T1000 (cell line): ENCODE measurements at places on chromosomes 3 and 15.

GRCh38 chr3:146314871-146315270 lies 64.0 kb upstream of the PLSCR4 start:
- no peak for DNase-seq

- DNase-seq, result no peak
These were observed 26.7 kb downstream of the SMAD3 start for GRCh38 chr15:67091980-67092677.

DNA sequence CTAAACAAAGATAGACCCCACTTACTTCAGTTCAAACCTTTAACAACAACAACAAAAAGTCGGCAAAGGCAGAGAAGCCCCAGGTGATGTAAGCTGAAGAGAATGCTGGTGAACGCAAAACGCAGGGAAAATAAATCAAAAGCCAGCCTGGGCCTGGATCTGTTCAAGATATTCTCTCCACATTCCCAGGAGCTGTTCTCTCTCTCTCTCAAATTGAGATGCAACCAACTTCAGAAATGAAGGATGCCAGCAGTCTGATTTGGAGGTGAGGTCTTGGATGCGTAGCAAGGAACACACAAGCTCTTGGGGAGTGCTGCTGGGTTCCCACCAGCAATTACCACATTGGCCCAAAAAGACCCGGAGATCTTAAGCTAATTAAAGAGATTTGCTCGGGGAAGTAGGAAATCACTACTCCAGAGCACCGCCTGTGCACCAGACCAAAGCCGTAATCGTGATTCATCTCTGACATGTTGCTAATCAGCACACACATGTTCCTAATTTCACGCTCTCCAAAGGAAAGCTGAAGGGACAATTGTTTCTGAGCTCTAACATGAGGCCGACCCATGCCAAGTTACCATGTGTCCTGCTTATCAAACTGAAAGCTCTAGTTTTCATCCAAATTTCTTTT lies 37.1 kb downstream of the IL17RD start:
- no peak for DNase-seq

DNA sequence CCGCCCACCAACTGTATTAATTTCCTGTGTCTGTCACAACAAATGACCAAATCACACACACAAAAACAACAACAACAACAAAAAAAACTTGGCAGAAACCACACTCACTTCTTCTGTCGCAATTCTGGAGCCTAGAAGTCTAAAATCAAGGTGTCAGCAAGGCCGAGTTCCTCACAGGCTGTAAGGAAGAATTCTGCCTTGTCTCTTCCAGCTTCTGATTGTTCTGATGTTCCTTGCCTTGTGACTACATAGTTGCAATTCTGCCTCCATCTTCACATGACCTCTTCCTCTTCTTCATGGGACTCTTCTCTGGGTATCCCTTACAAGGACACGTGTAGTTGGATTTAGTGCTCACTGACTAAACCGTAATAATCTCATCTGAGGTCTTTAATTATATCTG lies 61.4 kb downstream of the IL12A start:
- DNase-seq, result no peak

DNA sequence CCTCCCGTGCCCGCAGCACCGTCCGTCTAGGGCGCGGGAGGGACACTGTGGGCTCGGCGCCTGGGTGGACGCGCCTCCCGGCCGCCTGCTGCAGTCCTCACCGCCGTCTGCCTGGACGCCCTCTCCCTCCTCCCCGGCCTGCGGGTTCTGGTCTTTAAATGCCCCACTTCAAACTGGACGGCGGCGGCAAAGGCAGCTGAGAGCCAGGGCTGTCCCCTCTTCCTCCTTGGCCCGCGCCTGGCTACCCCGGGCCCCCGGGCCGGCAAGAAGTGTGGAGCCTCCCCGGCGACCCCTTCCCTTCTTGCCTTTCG lies 426 bp downstream of the CBLB start:
- no peak for DNase-seq

DNA sequence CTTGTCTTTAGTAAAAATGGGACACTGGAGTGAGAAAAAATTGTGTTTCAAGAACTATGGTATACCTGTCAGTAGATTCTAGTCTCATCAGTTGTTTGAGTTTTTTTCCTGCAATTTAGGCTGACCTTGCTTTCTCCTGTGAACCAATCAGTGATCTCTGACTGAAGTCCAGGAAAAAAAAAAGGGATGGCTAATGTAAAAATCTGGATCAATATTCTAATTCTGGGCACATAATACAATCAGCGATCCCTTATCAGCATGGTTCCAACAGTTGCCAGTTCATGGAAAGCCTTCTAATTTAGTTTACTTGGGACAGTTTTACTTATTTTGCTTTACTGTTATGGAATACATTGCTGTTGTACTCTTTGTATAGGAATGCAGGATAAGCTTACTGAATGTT lies 17.0 kb downstream of the TRPM7 start:
- no peak for DNase-seq

DNA sequence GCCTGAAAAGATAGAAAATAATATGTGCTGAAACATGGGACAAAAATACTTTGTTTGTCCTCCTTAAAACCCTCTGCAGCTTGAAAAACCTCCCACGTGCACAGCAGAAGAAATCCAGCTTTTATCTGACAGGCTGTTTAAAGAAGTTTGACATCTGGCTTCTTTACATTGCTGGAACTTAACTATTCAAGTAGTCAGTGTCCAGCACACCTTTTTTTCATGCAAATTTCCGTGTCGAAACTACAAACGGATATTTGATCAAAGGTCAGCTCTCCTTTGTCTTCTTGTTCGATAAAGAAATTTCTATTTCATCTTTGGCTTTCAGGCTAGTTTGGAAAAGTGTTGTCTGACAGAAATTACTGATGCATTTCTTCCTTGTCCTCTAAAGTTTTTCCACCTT lies 66.8 kb upstream of the KBTBD8 start:
- no peak for DNase-seq
